ENCODE measurements at places on chromosomes 7 and 10.

GRCh38 chr7:113285411-113285810 is 167.1 kb upstream of the SMIM30 start:
- no peak for DNase-seq

GRCh38 chr10:114748241-114748640 is 73.3 kb upstream of the FHIP2A start:
- DNase-seq: no peak

DNA sequence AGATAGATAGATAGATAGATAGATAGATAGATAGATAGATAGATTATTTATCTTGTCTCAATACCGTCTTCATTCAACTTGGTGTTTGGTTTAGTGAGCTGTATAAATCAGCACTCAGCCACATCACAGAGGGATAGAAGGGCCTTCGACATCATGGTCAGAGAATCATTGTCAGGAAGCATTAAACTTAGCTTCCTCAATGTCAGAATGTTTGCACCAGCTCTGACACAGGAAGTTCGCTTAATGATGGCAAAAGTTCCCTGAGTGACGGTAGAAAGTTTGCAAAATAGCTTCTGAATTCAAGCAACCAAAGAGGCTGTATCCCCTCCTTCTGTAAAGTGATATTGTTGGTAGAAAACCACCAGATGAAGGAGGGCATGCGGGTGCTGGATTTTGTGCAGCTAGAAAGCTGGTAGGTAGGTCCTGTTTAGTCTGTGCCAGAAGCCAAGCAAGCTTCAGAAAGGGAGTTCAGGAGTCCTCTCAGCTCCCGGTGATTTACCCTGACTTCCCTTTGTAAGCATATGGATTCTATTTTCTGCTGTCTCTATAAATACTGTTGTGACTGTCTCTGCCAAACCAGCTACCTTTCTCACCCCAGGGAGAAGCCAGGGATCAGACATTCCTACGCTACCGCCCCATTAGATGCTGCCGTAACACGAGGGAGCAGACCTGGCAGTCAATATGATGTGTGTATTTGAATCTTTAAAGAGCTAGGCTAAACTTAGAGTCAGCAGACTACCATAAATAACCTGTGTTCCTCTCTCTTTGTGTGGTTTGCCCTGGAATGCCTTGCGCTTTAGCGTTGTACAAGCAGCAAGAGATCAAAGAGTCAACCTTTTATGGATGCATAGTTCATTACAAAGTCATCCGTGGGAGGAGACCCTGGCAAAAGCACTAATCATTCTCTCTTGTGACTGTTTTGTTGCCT is 200.5 kb upstream of the KIAA1217 start:
- no peak for DNase-seq

DNA sequence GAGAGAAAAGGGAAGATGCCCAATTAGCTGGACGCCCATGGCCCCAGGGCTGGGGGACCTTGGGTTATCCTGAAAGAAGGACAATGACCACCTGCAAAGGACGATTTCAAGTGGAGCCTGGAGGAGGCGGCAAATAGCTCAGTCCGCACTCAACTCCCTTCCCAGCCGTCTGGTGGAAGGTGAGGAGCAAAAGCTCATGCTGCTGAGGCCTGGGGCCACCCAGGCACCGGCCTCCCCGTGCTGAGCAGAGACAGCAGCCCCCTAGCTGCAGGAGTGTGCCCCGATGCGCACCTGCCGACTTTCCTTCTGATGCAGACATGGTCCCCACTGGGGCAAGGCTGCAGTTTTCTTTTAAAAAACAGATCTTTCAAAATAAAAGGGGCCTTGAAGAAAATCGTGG is 7.9 kb downstream of the FAM20C start:
- no peak for DNase-seq

- DNase-seq: no peak
Observed at GRCh38 chr10:92970301-92971070, 90.1 kb upstream of the CYP26C1 start.

DNA sequence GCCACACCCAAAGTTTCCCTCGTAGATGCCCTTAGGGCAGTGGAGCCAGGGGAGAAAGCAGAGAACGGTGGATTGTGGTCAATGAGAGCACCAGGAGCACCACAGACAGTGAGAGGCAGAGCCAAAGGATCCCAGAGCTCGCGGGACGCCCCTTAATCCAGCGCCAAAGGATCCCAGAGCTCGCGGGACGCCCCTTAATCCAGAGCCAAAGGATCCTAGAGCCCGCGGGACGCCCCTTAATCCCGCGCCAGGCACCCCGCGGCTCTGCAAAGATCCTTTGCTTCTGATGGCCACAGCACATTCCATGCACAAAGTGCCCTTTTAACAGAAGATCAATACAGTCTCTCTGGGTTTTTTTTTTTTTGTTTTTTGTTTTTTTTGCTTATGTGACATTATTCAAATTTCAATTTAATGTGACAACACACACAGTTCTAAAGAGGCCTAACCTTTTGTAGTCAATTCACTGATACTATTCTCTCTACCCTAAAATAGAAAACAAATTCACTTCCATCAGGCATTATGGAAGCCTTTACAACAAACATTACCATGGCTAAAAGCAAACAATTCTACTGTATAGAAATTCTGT is 52.9 kb upstream of the NCAPG2 start:
- no peak for DNase-seq

DNA sequence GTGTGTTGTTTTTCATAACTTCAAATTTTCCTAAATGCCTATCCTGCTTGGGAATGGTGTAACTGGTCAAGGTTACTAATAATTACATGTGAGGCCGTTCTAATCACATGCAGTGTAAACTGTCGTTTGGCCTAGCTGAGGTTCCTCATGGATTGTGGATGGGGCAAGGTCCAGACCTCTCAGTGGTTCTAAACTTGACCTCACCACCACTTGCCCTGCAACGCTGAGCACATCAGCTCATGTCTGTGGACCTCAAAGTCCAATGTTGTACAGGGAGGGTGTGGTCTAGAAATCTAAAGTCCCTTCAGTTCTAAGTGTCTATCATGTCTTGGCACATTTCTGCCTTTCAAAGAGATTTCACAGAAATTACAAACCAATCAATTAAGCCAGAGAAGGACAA is 15.6 kb downstream of the RBP3 start:
- DNase-seq: no peak

DNA sequence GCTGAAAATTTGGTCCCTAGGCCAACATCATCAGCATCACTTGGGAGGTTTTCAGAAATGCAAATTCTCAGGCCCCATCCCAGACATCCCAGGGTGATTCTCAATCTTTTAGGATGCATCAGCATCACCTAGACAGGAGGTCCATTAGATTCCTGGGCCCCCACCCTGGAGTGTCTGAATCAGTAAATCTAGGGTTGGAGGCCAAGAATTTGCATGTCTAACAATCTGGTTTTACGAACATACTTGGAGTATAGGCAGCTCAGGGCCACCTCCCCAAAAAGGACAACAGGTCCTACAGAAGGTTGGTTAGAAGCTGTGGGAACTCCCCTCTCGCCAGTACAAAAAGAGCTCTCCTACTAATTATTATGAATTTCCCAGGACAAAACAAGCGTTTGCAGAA is 15.5 kb downstream of the ZC3HAV1 start:
- DNase-seq: no peak

DNA sequence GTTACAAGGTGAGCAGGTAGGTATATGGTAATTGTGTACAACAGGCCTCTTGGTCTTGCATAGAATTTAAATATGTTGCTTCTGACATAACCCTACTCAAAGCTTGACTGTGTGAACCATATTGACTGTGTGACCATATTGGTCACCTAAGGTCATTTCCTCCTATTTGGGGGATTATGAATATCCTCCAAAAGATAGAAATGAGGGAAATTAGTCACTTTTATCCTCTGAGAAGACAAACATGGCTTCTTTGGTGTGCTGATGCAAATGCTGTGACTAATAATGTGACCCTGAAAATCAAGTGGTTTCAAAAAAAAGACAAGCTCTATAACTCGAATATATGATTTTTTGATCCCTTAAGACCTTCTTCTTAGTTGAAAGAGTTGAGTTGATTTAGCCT is 27.9 kb downstream of the IFIT5 start:
- no peak for DNase-seq

DNA sequence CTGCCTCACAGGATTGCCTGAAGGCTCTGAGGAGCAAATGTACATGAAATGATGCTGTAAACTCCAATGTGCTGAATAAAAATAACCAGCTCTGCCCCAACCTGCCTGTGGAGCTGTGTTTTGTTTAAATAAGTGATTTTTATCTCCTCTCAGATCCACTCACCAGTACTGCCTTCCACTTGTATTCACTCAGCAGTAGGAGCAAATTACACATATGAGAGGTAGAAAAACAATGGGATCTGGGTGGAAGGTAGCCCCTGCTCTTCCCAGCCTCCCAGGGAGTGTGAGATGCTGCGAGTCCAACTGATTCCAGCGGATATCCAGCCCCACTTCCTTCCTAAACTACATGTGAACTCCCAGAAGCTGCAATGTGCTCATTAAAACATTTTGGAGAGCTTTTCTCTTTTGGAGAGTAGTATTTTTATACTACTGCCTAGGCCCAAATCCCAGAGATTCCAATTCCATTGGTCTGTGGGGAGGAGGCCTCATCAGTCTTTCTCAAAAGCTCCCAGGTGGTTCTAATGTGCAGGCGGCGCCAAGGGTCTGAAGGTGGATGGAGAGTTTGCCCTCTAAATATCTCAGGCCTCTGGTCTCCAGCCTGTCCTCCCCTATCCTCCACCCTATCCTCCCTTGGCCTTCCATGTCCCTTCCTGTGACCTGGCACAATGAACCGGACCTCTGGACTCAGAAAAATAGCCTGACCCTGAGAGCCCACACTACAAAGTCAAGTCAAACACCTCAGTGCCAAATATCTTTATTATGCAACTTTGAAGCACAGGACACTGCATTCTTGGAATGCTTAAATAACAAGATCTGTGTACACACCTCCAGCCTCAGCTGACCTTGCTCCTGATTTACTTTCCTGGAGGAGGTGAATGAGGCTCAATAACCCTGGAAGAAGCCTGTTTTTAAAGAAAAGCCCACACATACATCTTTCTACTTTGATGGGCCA is 46.2 kb downstream of the CPVL start:
- no peak for DNase-seq

DNA sequence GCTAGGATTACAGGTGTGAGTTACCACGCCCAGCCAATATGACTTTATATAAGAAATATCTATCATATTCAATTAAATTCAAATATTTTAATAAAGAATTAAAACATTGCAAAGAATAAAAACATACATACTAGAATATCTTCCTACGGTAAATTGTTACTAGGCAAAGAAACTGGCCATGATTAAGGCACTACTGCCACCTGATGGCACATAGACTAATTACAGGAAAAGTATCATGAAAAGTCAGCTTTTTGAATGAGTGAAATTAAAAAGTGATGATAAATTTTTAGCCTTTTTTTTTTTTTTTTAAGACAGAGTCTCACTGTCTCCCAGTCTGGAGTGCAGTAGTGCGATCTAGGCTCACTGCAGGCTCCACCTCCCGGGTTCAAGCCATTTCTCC is 30.9 kb downstream of the MRPS33 start:
- DNase-seq: no peak

DNA sequence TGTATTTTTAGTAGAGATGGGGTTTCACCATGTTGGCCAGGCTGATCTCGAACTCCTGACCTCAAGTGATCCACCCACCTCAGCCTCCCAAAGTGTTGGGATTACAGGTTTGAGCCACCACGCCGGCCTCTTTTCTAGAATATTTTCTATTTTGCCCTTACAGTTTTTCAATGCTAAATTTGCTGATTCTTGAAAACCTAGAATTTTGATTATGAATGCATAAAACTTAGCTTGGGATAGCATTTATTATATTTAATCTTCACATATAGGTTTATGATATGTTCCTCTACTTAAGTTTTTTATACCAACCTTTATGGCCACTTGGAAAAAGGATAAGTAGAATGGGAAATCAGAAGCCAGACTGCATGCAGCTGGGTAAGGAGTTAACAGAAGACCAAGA is 2.1 kb downstream of the TMEM60 start:
- no peak for DNase-seq

GRCh38 chr7:28704706-28705105 is 253.4 kb downstream of the TRIL start:
- DNase-seq: no peak

DNA sequence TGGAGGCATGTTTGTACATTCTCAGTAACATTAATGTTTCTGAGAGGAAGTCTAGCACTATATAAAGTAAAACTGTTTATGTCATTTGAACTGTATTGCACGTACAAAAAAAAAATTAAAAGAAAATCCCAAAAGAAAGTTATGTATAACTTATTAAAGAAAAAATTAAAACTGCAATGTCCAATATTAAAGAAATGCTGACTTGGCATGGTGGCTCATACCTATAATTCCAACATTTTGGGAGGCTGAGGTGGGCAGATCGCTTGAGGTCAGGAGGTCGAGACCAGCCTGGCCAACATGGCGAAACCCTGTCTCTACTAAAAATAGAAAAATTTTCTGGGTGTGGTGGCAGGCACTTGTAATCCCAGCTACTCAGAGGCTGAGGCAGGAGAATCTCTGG is 178.7 kb upstream of the VIPR2 start:
- DNase-seq: no peak

GRCh38 chr7:25894902-25895791 is 256.9 kb upstream of the NFE2L3 start:
- DNase-seq: peak; percentile 20

GRCh38 chr7:142739923-142740492 is 9.3 kb upstream of the PRSS1 start:
- DNase-seq: no peak

DNA sequence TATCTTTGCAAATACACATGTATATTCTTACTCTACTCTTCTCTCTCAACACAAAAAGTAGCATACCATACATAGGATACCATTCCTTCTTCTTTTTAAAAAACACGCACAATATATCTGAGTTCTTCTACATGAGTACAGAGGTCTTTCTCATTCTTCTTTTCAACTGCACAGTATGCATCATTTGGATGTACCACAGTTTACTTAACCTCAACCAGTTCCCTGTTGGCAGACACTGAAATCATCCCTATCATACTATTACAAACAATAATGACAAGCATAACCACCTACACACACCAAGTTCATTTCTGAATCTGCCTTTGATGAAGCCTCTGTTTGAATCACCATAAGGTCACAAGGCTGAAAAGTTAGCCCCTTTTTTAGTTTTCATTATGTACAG is 25.7 kb upstream of the GGCT start:
- DNase-seq: no peak

DNA sequence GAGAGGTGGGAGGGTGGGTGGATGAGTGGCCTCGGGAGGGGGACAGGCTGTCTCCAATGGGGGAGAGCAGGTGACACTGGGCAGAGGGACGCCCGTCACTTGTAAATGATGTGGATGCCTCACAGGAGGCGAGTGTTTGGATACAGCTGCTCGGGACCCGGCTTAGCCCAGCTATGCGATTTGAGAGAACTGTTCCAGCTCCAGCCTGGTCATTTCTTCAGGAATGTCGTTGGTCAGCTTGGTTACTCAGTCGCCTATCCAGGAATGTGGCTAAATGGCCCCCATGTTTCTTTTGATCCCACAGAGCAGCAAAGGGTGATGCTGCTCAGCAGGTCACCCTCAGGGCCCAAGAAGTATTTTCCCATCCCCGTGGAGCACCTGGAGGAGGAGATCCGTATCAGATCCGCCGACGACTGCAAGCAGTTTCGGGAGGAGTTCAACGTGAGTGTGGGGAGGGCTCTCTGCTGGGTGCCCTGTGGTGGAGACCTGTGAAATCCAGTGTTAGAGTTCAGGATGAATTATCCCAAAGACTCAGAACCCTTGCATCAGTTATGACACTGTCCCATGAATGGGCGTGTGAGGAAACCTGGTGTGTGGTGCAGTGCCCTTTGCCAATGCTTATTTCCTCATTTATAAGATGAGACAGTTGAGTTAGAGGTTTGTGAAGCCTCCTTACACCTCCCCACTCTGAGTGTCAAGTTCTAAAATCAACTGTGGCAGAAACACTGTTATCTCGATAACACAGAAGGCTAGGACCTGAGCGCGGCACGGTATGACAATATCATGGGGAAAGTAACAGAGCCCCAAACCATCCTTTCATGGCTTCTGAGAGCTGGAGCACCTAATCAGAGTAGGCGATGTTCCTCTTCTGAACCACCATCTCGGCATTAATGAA is 76.8 kb downstream of the MKI67 start:
- no peak for DNase-seq
